ENCODE measurements at places on chromosomes 3 and 15.

GRCh38 chr3:152444029-152444641 is 175.4 kb downstream of the MBNL1 start:
- peak; percentile 71 for DNase-seq

DNA sequence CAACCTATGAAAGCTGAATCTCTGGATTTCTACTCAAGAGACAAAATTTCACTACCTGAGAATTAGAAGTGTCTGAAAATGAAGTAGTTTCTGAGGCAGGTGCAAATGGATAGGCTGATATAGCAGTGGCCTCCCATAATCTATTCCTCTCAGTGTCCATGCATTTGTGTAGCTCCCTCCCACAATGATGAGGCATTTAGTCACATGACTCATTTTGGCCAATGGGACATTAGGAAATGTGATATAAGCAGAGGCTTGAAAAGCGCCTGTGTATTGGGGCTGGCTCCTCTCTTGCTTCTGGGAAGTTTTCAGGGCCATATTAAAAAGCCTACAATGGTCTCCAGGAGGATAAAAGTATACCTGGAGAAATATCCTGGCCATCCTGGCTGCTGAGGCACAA is 79.7 kb upstream of the MRPL3 start:
- no peak for DNase-seq

GRCh38 chr3:28982906-28983305 is 298.0 kb upstream of the RBMS3 start:
- no peak for DNase-seq

DNA sequence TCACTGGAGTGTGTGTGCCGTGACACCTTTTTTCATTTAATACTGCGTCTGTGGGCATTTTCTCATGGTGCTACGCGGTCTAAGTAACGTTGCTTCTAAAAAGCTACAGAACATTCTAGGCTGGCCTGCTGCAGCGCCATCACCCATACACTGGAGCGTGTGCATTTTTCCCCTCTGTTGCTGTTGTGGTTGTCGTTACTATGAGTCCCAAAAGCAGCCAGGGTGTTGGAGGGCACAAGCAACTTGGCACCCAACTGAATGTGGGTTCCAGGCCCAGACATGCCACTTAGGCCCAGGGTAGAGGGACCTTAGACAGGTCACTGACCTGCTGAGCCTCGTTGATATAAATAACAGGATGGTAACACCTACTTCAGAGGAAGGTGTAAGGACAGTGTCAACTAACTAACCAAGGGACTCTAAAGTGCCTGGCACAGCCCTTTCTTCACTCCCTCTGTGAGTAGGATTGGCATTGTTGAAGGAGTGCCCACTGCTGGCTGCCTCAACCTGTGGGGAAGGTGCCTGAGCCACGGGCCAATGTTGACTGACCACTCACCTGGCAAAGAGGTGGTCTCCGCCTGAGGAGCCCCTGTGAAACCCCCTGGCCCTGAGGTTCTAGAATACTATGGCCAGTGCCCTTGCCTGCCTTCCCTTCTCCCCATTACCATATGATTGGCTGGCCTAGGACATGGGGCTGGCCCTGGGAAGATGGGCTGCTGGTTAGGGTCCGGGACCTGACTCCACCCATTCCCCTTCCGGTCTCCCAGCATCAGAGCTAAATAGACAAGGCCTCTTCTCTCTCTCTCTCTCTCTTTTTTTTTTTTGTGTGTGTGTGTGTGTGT is 3.5 kb downstream of the CSK start:
- DNase-seq = no peak

DNA sequence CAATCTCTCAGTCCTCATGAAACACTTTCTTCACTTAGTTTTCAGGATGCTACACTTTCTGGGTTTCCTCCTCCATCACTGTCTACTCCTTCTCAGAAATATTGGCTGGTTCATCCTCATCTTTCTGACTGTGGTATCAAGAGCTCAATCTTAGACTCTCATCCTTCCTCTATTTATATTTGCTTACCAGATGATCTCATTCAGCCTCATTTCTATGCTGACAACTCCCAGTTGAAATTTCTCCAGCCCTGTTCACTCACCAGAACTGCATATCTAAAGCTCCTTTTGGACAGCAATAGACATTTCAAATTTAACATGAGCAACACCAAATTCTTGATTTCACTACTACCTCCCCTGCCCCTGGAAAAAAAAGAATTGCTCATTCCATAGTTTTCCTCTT is 48.0 kb upstream of the FBN1 start:
- peak; percentile 74 for DNase-seq

DNA sequence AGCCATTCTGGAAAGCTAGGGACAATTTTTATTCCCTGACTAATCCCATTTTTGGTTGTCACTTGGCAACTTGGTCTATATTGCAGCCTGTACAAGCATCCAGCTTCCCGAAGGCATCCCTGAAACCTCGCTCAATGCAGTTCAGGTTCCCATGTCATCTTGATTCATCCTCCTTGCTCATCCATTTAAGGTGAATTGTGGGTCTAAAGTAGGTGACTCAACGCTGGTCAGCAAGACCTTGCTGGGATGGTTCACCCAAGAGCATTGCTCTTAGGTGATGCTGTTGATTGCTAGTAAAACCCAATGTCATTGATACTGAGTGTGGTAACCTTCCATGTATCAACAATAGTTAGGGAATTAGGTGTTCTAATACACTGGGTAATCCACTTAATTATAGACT is 13.1 kb upstream of the RAB8B start:
- DNase-seq = no peak

DNA sequence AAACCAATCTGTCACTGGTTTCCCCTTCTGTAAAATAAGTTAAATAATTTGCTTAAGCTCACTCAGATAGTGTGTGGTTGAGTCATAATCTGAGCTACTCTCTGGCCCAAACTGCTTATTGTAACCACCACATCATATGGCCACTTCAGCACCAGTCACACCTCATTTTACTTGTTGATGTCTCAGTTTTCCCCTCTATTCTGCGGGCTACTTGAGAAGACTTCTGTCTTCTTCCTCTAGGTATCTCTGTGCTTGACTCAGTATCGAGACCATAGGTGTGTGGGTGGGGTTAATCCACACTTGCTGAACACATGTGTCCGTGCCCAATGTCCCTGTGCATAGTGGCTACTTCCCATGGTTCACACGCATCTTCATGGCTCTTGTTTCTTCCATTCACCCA is 32.9 kb downstream of the CRYGS start:
- DNase-seq = no peak

DNA sequence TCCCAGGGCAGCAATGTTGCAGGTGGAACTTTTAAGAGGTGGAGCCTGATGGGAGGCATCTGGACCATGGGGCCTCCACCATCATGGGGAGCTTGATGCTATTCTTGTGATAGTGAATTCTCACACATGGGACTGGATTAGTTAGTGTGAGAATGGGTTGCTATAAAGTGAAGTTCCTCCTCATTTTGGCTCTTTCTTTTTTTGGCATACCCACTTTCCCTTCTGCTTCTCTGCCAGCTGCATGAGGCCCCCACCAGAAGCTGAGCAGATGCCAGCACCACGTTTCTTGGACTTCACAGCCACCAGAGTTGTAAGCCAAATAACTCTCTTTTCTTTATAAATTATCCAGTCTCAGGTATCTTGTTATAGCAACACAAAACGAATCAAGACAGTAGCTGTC is 101.0 kb downstream of the PEX5L start:
- DNase-seq = no peak

DNA sequence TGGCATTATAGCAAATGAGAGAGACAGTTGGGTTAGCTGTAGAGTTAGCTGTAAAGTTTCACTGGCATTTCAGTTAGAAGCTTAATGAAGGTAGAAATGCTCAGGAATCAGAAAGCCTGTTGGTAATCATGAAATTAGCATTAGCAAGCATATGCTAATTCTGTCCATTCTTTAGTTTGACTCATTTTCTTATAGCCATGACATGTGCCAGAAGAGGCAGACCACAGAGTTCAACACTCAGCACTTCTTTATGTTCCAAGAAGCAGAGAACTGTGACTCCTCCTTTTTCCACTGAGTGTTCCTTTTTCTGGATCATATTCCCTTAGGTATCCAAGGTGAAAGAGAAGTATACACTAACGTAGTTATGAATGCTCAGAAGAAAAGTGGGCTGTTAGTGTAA is 276.2 kb upstream of the SGO1 start:
- DNase-seq = no peak

GRCh38 chr3:171354706-171355582 is 105.3 kb downstream of the TNIK start:
- no peak for DNase-seq

DNA sequence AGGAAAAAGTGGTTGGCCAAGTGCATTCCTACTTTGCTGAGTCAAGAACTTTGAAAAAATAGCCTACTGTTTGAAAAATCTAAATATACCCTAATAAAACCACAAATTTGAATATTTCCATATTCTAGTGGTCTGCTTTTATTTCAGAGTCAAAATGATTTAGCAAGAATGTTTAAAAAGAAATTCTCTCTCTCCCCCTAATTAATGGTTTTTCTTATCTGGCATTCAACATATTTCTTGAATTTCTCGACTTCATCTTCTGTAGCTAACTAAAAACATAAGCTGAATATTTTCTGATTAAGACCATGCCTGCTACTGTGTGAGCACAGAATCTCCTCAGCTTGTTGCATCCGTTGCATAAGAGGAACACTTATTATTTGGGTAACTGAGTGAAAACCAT is 563.5 kb upstream of the TBL1XR1 start:
- peak; percentile 93 for DNase-seq

GRCh38 chr3:45807681-45808540 is 11.6 kb upstream of the SLC6A20 start:
- no peak for DNase-seq

DNA sequence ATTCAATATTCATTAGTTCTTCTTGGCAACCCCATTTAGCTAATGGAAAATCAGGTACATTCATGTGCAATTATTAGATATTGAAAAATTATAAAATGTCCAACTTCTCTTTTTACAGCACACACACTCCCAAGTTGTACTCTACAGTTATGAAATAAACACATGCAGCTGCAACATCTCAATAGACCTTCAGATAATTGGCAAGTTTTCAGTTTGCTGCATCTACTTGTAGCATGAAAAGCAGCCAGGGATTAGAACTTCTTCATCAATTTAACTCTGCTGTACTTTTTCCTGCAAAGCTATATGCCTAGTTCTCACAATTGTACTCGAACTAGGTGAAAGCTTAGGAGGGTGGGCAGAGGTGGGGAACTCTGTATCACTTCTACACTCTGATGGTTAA is 46.6 kb upstream of the FHIT start:
- DNase-seq = no peak

GRCh38 chr3:4889896-4890295 is 89.3 kb upstream of the BHLHE40 start:
- DNase-seq = peak; percentile 43

GRCh38 chr3:142850395-142851023 is 38.4 kb downstream of the PCOLCE2 start:
- DNase-seq = peak; percentile 93

DNA sequence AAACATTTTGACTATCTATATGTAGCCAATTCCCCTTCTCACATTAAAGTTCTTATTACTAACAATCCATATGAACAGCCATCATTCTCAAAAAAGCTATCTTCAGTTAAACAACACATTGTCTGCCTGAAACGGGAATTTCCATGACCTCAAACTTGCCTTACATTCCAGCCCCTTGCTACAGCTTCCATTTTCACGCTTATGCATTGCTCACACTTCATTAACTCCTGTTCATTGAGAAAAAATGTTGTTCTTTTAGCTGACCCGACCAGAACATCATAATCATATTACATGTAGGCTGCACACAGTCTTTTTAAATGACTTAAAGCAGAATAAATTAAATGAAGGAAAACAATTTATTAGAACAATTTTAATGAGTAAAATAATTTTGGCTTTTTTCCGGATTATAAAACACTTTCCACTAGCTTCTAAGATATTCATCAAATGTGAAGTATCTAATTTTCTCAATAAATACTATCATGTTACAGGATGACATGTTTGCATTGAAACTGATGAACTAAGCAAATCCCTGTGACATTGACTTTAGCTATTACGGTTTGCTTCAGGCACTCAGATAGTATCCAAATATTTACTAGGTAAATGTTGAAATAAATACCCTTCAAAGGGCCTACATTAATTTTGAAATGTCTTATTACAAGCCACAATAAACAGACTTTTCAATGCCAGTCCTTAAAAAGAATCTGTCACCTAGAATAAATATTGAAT is 49.9 kb downstream of the P3H2 start:
- DNase-seq = peak; percentile 14

- no peak for DNase-seq
Measured at GRCh38 chr15:99209326-99209725, 40.1 kb downstream of the TTC23 start.

- no peak for DNase-seq
Measured at GRCh38 chr15:85116066-85116465, 134.4 kb downstream of the PDE8A start.

DNA sequence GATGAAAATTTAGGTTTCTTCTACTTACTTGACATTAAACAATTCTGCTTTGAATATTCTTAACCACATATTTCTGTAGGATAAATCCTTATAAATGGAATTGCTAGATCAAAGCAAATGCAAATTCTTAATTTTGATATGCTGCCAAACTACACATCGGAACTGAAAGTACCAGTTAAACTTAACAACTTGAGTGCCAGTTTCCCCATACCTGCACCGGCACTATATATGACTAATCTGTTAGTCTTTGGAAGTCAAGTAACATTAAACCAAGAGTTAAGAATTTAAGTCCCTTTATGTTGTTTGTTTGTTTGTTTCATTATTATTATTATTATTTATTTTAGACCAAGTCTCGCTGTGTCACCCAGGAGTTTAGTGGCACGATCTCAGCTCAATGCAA is 103.9 kb upstream of the AKAP13 start:
- DNase-seq = no peak

DNA sequence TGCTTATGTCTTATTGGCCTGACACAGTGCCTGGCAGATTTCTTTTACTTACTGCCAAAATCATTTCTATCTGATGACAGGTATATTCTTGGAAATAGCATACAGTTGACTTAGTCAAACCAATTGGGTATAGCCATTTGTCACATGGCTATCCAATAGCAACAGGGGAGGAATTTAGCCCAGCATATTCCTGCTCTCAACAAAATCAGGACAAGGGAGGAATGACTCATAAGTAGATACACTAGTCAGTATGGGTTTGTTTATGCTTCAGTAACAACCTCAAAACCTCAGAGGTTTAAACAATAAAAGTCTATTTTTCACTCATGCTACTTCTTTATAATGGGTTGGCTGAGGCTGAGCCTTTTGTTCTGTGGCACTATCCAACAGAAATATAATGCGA is 38.0 kb upstream of the VILL start:
- no peak for DNase-seq

GRCh38 chr15:70494517-70494851 is 268.9 kb downstream of the UACA start:
- no peak for DNase-seq

DNA sequence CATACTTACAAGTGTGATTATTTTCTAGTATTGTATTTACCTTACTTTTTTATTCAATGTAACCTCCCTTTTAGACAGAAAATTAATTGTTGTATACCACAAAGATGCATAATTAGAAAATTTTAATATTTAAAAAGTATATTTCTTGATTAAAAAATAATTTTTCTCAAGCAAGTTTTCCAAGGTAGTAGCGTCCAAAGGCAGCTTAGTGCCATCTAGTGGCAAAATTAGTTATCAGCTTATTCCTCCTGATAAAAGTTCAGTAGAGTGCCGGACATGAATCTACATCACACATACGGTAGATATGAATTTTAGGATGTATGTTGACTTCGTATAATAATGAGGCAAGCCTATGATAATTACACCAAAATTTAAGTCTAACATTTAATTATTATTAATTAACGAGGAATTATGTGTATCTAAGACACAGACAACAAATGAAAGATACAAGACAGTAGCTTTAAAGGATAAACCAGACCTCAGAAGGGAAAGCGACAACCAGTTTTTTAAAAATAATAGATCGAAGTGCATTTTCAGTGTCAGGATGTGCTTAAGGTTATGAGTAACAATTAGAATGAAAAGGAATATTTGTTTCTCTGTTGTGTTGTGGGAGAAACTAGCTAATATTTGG is 405.9 kb downstream of the ROBO1 start:
- DNase-seq = peak; percentile 45

Data from AG10803 (cell line).